ENCODE measurements at places on chromosomes 6 and 20.

DNA sequence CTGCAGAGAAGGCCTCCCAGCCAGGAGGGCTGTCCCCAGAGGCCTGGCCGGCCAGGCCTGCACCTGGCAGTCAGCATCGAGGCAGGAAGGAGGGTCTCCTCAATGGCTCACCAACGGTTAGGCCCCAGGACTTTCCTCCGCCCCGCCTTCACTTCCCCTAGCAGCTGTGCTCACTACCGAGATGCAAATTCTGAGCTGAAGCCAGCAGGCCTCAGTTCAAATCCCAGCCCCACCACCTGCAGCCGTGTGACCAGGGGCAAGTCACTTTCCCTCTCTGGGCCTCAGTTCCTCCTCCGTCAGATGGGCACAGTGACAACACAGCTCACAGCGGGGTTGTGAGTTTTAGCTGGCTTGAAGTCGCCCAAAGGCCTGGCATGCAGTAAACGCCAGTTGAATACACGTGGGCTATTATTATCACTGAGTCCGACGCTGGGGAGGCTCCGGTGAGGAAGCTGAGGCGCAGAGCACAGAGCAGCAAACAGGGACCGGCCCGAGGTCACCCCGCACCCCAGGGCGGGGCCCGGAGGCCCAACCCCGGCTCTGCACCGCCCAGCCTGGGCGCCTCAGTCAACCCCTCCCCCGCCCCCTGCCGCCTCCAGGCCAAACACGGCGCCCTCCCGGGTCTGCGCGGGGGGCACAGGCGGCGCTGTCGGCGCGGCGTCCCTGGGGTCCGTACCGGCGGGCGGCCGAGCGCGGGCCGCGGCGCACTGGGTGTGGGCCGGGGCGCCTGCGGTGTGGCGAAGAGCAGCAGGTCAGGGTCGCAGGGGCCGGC is 671 bp downstream of the E2F1 start:
- no peak for DNase-seq

GRCh38 chr6:45467853-45468252 is 90.1 kb upstream of the SUPT3H start:
- DNase-seq, result no peak

- no peak for DNase-seq
Observed at GRCh38 chr20:18496042-18496441, 983 bp downstream of the RBBP9 start.

DNA sequence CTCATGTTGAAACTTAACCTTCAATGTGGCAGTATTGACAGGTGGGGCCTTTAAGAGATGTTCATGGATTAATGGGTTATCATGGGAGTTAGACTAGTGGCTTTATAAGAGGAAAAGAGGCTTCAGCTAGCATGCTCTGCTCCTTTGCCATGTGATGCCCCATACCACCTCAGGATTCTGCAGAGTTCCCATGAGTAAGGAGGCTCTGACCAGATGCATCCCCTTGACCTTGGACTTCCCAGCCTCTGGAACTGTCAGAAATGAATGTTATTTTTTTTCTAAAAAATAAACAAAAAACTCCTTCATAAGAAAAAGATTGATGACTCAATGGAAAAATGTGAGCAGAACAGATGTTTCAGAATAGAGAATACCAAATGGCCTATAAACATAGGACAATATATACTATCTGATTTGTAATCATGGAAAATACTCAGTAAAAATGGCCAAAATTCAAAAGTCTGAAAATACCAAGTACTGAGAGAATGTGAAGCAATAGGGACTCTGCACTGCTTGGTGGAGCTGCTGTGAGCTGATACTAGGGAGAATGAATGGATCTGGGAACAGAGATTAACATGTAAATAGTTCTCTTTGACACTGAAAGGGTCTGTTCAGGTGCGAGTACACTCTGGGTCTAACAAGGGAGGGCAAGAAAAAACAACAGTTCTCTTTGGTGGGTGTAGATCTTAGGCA is 7.4 kb upstream of the TRIM39 start:
- DNase-seq, result no peak

DNA sequence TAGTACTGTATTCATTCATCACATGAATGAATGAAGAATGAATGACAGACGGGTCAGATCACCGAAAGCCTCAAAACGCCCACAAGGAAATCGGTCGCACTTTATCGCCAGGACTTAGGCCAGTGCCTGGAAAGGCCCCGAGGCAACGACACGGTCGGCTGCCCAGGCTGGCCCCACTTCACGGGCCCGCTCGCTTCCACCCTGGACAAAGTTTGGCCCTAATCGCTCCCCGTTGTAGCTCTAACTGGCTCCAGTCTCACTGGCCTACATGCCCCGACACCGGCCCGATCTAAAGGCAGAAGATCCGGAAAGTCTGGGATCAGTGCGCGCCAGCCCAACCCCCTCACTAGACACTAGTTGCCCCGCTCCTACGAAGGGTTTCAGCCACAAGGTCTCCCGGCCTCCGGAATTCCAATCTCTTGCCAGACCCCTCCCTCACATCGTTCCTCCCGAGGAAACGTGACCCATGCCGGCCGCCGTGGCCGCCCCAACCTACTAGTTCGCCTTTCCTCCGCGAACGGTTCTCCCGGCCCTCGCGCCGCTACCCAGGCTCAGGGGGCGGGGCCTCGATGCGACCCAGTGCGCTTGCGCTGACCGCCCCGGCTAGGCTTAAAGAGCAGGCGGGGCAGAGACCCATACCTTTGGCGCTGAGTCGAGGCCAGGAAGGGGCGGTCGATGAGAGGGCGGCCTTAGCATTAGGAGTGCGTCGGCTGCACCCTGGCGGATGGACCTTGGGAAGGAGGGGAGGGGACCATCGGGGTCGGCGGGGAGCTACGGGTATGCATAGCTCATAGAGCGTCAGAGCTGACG is at the start of the genes GSS and MYH7B:
TSS of gene GSS (minus strand) at position 576 of the 810 bp plus-strand sequence. CDS start 3,954 bp downstream, outside the sequence.
TSS of gene MYH7B (plus strand) at position 638 of the 810 bp plus-strand sequence. CDS start 22,138 bp downstream, outside the sequence.
- DNase-seq, result peak; percentile 93

DNA sequence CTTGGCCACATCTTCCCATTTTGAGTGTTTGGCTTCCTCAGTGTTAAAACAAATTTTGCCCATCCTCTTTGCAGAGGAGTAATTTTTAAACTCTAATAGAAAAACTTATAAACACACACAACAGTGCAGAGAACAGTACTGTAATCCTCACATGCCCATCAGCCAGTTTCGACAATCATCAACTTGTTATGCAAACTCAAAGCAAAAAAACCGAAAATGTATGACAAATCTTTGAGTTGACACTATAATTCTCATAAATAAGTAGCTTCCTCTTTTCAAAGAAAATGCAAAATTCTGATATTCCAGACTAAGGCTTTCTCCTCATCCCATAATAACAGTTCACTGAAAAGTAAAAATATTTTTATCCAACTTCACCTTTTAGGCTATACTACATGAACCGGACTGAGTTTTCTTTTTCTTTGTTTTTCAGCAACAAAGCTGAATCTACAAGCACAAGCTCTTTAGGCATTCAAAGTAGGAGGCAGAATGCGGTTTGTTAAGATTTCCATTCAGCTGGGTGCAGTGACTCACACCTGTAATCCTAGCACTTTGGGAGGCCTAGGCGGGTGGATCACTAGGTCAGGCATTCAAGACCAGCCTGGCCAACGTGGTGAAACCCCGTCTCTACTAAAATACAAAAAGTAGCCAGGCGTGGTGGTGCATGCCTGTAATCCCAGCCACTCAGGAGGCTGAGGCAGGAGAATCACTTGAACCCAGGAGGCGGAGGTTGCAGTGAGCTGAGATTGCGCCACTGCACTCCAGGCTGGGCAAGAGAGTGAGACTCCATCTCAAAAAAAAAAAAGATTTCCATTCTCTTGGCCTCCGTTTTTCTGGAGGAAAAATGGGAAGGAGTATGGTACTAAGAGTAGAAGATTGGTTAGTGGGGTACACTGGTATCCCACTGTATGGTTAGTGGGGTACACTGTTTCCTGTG is 74.8 kb downstream of the GCNT2 start:
- DNase-seq, result no peak

DNA sequence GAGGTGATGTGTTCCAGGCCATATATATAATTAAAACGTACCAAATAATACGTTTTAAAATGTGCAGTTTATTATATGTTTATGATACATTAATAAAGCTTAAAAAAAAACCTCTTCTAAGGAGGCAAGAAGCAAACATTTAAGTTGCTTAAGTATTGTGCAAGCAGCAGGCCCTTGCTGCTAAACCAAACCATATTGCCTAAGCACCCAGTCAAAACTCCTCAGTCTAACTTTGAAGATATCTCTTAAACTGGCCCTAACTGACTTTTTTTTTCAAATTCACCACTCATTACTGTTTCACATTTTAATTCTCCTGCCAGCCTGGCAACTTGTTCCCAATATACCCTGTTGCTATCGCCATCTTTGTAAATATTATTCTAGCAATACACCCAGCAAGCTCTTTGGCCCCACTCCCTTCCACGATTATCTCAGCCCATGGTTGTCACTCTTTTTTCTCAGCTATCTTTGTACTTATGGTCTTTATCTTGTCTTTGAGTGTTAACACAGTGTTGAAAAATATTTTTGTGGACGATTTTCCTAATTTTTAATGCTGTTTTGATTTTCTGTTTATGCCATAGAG is 60.9 kb downstream of the C6orf58 start:
- no peak for DNase-seq

DNA sequence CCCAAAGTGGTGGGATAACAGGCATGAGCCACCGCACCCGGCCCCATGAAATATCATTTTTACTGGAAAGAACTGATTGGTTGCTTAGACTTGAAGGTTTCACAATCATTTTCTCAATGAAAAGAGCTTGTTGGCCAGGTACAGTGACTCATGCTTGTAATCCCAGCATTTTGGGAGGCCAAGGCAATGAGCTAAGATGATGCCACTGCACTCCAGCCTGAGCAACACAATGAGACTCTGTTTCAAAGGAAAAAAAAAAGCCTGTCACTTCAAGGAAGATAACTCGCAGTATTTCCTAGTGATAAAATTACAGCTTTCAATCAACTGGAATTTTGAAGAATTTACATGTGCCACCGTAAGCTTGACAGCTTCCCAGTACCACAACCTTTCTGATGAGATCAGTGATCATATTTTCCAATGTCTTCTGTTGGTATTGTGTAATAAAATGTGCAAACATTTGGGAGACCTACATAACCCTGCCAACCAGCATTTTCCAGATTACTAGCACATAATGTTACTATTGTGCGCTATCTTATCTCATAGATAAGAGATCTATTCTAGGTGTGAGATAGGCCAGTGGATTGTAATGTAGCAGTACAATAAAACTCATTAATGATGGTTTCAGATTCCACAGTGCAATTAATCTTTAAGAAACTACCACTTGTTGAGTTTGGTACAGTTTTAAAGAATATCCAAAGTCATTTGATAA is 7.2 kb downstream of the PNLDC1 start:
- no peak for DNase-seq

DNA sequence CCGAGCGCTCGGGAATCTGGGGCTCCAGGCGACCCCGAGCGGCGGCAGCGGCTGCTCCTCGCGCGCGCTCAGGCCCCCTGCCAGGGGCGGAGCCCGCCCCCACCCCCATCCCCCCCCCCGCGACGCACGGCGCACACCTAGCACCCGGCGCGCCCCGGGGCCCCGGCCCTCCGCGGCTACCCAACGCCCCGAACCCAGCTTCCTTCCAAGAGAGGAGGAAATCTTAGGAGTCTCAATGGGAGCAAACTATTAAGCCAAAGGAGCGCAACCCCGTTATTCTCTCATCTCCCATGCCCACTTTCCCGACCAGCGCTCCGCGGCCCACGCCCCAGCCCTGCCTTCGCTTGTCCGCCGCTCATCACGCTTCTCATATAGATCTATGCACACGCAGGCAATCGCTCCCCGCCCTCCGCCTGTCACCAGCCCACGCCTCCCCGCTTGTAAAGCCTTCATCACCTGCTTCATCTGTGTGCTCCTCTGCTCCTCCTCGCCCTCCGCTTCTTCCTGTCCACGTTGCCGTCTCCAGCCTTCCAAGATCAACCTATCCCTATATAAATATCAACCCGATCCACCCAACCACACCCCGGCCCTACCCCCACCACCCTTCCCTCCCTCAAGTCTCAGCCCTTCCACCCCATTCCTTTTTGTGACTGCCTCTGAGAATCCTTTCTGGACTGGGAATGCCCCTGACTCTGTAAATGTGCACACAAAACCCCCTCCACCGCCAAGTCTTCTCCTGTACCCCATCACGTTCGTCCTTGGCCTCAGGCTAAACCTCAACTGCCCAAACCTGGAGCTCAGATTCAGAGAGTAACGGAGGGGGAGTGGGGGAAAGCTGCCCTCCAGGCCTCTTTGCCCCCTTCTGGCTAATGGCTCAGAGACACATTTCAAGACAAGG is at the start of gene DLK2:
TSS of gene DLK2 (minus strand) at position 18 of the 898 bp plus-strand sequence. CDS start 723 bp downstream, outside the sequence.
- no peak for DNase-seq

DNA sequence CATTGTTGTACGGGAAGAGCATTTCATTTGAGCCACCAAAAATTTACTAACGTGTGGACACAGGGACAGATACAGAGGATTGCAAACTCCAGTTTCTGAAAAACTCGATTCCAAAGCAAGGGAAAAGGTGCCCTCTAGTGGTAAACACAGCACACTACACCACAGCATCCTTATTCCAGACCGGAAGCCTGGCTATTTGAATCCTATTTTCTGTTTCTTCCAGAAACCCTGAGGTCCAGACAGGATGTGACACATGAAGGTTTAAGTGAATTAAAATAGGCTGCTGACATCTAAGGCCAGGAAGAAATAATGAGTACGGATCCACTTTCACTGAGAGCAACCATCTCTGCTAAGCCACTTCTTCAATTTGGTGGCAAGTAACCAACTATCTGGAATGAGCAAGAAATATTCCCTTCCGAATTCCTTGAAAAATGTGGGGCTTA is 31.8 kb upstream of the GMPR start:
- no peak for DNase-seq

DNA sequence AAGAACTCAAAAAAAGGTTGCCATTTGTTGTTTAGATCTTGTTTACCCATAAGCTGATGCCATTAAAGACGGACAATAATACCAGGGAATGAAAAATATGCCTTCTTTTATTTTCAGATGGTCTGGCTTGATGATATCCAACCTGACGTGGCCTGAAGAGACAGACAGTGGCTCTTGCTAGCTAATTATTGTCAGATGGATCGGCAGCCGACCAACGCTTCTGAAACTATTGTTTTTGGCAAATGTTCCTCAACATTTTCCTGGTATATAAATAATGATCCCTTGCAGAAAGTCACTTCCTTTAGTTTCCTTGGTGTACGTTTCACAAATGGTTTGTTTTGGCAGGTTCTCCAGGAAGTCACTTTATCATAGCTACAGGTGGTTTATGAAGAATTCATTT is 290.9 kb upstream of the TSHZ2 start:
- DNase-seq, result no peak

DNA sequence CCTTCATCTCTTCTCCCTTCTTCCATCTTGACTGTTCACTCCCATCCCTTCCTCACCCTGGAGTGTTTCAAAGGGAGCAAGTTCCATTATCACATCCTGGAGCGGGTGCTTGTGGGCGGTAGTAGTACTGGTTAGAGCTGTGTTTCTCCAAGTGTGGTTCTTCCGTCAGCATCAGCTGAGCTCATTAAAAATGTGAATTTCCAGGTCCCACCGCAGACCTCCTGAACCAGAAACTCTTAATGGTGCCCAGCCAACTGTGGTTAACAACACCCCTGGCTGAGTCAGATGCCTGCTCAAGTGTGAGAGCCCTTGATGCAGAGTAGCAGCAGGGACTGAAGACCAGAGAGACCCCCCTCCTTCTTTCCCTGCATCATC is 24.4 kb downstream of the ANGPT4 start:
- DNase-seq, result no peak

GRCh38 chr6:52649536-52650160 is 21.3 kb upstream of the TMEM14A start:
- DNase-seq, result no peak
